Kidney epithelial cell (primary cell): ENCODE measurements at places on chromosomes 5 and 9. TPM values are rescaled to one million over a fixed set of nuclear protein-coding genes. Genes with fewer than 3 reads are reported as not detected.

OLFM1 gene
- total RNA-seq = 0.96 and 2.1 TPM in 2 replicates

PCDH12 gene
- total RNA-seq = not detected in 2 replicates

SLCO6A1 gene
- total RNA-seq = not detected in 2 replicates

BARHL1 gene
- total RNA-seq = not detected in 2 replicates

GRCh38 chr9:133558191-133559126 is 24.0 kb downstream of the ADAMTSL2 start:
- DNase-seq = no peak

DNA sequence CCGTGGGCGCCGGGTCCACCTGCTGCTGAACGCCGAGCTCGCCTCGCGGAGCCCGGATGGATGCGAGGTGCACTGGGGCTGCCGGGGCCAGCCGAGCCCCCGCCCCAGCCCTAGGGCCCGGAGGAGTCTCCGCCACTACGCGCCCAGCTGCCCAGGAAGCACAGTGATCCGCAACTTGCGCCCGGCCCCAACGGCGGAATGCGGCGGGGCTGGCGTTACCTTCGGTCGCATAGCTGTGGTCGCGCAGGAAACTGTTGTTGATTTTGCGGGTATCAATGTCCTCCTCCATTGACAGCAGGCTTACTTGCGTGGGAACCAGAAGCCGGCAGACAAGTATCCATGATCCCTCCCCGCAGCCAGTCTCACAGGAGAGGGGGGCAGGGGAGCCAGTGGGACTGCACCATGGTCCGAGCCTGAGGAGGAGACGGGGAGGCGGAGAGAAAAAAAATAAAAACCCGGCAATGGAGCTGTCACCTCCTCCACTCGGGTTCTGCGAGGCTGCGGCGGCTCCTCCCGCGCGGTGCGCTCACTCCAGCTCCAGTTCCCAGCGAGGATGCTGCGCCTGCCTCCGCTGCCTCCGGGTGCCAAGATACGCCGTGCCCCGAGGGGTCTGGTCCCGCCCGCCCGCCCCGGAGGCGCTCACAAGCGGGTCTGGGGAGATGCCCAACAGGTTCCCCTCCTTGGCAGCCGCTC is 628 bp downstream of the PPP2R2B start:
- DNase-seq = no peak

DNA sequence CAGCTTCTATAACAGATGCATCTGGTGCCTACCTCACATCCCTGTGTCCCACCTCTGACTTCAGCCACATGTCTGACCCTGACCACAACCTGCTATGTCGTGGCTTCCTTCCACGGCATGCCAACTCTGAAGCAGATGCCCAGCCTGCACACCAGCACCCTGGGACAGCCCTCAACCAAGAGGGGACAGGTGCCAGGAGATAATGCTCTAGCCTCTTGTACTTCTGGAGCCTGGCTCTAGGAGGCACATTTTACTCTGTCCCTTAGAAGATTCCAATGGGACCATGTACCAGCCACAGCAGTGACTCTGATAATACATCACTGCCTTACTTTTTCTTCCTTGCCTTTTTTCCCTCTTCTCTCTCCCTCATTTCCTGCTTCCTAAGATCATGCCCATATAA is 51.4 kb downstream of the EBF1 start:
- no peak for DNase-seq

DNA sequence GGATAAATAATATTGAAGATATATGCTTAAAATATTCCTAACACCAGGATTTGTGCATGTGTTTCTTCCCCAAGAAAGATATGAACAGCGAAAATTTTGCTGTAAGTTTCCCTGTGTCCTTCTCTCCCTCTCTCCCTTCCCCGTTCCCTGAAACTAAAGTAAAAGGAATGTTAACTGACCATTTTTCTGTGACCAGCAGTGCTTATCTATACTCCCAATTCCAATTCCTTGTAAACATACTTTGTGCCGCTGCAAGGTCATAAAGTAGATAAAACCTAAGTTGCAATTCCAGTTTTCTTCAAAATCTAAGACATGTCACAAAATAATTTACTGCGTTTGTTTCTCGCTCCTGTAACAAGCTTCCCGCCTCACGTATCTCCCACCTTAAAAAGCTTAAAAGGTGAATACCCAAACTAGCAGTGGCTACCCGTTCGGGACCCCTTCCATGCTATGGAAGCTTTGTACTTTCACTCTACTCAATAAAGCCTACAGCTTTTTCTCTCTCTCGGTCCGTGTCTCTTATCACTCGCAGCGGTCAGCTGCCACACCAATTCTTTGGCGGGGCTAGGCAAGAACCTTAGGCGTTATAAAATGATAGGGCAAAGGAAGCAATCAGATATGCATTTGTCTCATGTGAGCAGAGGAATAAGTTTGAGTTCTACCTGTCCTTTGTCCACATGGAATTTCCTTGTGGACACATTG is 1798.0 kb downstream of the EFNA5 start:
- DNase-seq = no peak
